ENCODE measurements at places on chromosomes 2 and 18. TPM values are rescaled to one million over a fixed set of nuclear protein-coding genes. Genes with fewer than 3 reads are reported as not detected.

The KIF1A gene
- 4.3 TPM for polyA plus RNA-seq

The SERPINB11 gene
- polyA plus RNA-seq: not detected

The FHL2 gene
- polyA plus RNA-seq: 1,543 TPM

The M1AP gene
- not detected for polyA plus RNA-seq

The MYL12A gene
- 321 TPM for polyA plus RNA-seq

The EVA1A gene
- 0.59 TPM for polyA plus RNA-seq

Data from cardiac muscle cell (in vitro differentiated cells and primary cell).